ENCODE measurements at places on chromosomes 4 and X.

DNA sequence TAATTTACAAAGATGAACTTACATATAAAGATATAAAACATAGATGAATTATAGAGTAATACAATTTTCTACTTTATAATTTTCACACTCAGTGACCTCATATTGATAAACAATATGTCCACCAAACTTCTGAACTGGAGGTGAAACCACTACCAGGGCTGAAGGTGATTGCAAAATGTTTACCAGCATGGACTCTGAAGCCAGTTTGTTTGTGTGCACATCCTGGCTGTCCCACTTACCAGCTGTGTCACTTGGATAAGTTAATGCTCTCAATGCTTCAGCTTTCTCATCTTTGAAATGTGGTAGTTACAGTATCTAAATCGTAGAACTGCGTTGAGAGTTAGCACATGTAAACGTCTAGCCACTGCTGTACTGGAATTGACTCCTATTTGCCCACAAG is 392.6 kb downstream of the HNRNPD start:
- no peak for DNase-seq

DNA sequence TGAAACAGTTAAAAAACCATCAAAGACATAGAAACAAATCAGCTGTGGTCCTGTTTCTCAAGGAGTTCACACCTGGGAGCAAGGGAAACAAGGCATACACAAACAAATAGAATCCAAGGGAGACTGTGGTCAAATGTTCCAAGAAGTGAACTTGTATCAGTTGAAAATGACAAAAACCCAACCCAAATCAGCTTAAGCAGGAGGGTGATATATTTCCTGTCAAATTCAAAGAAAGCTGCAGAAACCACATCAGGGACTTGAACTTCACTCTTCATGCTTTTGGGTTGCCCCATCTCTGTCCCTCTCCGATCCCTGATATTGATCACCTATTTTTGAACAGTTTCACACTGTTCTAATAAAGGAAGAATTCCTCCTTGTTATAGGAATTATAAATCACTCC is 148.6 kb upstream of the FMR1 start:
- no peak for DNase-seq

DNA sequence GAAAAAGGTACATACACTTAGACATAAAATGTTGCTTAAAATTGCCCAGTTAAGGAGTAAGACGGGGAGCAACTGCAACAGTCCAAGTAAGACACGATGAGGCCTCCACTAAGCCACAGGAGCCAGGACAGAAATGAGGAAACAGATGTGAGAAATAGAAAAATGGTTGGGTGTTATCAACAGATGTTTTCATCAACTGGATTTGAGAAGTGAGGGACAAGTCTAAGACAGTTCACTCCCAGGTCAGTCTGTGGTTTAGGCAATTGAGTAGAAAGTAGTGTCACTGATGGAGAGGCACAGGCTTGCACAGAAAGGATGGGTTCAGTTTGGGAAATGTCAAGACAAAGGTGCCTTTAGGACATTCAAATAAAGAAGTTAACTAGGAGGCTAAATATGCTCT is 23.5 kb upstream of the PHF8 start:
- no peak for DNase-seq

DNA sequence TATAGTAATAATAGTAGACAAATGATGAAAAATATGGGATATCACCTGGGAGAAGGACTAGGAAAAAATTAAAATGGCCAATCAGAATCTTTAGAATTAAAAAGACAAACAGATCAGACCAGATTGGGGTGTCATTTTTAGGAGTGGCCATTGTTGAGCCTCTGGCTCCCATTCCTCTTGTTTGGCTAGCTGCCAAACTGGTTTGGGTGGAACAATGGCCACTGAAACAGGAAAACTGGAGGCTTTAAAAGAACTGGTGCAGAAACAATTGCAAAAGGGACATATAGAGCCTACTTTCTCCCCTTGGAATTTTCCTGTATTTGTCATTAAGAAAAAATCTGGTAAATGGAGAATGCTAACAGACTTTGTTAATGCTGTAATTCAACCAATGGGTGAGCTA is 294.8 kb upstream of the DKK2 start:
- DNase-seq, result no peak

GRCh38 chr4:79050541-79050880 is 111.3 kb upstream of the PAQR3 start:
- no peak for DNase-seq

DNA sequence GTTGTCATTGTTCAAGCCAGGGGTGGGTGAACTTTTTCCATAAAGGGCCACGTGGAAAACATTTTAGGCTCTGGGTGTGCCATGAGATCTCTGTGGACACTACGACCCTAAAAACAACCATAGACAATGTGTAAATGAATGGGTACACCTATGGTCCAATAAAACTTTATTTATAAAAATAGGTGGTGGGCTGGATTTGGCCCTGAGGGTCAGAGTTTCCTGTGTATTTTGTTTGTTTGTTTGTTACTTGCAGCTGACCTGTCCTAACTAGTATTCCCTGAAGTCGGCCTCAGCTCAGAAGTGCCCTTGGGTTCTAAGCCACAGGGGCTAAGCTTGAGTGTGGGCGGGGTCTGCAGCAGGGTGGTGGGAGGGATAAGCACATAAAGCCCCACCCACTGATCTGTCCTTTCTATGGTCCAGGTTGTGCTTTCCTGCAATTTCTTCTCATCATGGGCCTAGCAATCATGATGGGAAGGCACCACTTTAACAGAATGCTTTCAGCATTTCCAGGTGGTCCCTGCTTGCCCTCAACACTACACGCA is 17.2 kb upstream of the DRD5 start:
- no peak for DNase-seq

- no peak for DNase-seq
Measured at GRCh38 chr4:89788206-89789072, 48.5 kb downstream of the SNCA start.

DNA sequence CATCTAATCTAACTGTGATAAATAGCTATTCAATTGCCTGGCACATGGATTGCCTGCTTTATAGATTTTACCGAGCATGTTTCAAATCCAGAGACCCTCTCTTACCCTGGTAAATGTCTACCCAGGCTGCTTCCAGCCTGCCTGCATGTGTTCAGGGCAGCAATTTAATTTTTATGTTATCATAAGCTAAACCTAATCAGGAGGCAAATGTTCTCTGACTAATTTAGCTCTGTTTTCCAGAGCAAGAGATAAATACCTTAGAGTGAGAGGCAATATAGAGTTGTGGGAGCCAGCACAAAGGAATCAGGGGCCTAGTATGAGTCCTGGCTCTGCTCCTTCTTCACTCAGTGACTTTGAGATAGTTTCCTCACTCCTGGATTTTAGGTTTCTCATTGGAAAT is 37.7 kb downstream of the PARM1 start:
- DNase-seq, result no peak

DNA sequence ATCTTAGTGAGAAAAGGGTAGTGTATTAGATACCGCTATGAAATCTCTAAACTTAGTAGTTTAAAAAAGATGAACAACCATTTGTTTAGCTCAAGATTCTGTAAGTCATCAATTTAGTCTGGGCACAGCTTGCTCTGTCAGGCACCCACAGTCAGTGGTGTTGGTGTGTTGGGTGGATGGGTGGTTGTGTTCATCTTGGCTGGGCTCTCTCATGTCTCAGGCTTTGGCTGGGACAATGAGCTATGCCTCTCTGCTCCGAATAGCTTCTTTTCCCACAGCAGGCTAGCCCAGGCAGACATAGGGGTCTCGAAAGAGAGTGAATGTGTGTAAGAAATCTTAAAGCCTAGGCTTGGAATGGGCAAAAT is 127.0 kb upstream of the GATB start:
- DNase-seq, result no peak

- no peak for DNase-seq
Measured at GRCh38 chr4:23763559-23763958, 126.3 kb downstream of the PPARGC1A start.

GRCh38 chr4:158236304-158237030 is 26.2 kb downstream of the TMEM144 start:
- DNase-seq, result no peak

DNA sequence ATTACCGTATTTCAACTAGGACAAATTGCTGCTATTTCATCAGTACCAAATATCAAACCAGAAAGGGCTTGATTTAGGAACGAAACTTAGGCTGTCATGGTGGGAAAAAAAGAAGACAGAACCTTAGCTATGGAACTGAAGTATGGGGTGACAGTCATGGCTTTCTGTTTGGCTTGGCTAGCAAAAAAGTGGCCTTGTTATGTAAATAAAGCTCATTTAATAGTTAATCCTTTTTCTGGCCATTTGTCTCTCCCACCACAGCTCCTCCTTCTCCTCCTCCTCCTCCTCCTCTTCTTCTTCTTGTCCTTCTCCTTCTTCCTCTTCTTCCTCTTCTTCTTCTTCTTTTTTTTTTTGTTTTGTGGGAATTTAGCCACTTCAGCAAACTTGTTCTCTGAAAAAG is 434.7 kb upstream of the NDST4 start:
- DNase-seq, result no peak

- no peak for DNase-seq
Measured at GRCh38 chr4:91359041-91360031, 944.4 kb upstream of the GRID2 start.

DNA sequence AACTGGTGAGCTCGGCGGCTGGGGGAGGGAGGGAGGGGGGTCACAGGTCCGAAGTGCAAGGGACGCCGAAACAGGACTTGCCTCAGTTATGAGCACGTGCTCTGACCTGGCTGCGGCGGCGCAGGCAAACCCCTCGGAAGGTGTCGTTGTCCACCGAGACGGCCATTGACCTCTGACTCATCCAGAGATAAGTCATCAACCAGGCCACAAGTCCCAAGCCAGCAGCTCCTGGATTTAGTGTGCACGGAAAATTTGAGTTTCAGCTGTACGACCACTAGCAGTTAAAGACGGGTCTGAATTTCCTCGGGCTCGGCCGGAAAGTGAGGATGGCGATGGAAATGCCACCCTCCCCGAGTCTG is 674 bp downstream of the SH3D19 start:
- no peak for DNase-seq

GRCh38 chr4:54185866-54186265 is 43.2 kb upstream of the PDGFRA start:
- DNase-seq, result no peak

DNA sequence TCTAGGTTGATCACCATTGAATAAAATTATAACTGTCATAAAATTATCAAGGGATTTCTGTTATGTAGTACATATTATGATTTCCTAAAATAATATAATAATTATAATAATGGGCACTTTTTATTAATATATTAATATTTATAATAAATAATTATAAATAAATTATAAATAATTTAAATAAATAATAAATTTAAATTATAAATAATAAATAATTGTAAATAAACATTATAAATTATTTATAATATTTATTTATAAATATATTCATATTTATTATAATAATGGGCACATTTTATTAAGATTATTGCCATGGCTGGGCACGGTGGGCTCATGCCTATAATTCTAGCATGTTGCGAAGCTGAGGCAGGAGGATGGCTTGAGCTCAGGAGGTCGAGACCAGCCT is 24.5 kb downstream of the RAP1GDS1 start:
- DNase-seq, result no peak

- DNase-seq, result no peak
Measured at GRCh38 chrX:54820737-54821136, 13.2 kb downstream of the MAGED2 start.

DNA sequence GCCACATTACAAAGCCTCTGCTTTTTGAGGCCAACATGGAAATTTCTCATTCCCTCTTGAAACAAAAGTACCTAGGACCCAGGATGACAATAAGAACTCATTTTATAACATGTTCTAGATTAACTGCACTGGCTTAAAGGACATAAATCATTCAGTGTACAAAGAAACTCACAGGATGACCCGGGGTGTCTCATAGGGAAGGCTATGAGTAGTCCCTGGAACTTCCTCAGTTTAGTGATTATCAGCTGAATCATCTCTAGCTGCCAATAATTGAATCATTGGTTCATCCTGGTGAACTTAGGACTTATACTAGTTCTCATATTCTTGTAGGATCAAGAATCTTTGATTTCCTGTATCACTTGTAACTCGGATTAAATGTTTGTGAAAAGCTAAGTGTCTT is 95.8 kb upstream of the WDR1 start:
- no peak for DNase-seq
